ENCODE measurements at places on chromosomes 16 and 17.

DNA sequence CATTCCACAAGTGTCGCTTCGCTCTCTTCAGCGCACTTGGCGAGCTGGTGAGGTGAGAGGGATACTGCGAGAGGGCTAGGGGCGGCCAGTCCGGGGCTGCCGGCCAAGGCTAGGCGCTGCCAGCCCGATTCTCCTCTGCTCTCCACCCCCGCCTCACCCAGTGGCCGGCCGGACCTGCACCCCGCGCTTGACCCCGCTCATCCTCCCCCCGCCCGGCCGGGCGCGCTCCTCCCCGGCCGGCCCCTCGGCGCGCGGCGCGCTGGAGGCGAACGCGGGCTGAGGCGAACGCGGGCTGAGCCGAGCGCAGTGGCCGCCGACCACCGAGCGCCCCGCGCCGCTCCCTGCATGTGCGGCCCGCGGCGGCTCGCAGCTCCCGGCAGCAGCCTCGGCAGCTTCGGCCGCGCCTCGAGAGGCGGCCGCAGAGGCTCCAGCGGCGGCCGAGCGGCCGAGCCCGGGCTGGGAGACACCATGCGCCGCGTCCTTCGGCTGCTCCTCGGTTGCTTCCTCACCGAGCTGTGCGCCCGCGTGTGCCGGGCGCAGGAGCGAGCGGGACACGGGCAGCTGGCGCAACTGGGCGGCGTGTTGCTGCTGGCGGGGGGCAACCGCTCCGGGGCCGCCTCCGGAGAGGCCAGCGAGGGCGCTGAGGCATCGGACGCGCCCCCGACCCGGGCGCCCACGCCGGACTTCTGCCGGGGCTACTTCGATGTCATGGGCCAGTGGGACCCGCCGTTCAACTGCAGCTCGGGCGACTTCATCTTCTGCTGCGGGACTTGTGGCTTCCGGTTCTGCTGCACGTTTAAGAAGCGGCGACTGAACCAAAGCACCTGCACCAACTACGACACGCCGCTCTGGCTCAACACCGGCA is at the start of gene SHISA9:
TSS of gene SHISA9 (plus strand) at position 2 of the 865 bp plus-strand sequence.
- DNase-seq = no peak

- no peak for DNase-seq
These were observed 6.5 kb upstream of the LASP1NB start for GRCh38 chr17:38918916-38919315.

DNA sequence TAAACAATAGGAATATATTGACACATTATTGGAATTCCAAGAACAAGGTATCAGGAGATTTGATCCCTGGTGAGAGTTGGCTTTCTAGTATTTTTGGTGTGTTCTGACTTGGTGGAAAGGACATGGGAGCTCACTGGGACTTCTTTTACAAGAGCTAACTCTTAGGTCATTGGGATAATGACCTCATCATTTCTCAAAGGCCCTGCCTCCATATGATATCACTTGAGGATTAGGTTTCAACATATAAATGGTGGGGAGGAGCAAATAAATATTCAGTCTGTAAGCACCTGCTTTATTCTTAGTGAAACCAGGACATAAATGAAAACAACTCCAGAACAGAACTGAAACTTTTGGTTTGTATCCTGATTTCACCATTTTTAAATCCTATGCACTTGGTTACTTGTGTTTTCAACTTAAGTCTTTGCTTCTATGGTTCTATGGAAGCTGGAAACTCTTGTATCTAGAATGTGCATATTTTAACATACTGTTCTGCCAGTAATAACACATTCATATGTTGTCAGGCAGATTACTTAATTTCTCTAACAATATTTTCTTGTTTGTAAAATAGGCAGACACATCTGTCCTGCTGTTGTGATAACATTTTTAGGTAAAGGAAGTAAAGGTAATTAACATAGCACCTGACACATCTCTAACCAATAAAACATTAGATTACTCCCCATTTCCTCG is 1527.7 kb upstream of the CDH8 start:
- no peak for DNase-seq

DNA sequence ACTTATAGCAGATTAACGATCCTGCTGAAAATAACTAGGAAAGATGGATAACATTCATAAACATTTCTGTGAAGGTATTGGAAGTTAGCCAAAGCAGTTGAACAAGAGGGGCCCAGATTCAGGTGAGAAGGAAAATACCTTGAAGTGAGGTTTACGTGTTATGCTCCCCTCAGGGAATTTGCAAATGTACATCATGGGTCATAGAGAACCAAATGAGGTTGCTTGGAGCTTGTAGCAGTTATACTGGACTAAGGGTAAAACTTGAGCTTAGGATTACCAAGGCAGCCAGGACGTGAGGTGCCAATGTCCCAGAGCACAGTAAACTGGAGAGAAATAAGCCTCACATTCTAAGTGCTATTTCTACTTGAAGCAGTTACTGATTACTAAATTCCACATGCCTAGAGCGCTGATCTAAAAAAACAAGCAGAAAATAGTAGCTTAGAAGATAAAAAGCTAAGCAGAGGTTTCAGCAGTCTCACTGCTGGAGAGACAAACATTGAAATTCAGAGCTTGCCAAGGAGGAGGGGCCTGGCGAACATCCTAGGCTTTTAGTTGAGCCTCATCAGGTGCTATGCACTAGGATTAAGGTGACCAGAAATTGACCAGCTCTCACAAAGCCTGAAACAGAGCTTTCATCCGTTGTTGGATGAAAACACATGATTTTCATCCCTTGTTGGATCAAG is 136.7 kb upstream of the FAM20A start:
- no peak for DNase-seq

DNA sequence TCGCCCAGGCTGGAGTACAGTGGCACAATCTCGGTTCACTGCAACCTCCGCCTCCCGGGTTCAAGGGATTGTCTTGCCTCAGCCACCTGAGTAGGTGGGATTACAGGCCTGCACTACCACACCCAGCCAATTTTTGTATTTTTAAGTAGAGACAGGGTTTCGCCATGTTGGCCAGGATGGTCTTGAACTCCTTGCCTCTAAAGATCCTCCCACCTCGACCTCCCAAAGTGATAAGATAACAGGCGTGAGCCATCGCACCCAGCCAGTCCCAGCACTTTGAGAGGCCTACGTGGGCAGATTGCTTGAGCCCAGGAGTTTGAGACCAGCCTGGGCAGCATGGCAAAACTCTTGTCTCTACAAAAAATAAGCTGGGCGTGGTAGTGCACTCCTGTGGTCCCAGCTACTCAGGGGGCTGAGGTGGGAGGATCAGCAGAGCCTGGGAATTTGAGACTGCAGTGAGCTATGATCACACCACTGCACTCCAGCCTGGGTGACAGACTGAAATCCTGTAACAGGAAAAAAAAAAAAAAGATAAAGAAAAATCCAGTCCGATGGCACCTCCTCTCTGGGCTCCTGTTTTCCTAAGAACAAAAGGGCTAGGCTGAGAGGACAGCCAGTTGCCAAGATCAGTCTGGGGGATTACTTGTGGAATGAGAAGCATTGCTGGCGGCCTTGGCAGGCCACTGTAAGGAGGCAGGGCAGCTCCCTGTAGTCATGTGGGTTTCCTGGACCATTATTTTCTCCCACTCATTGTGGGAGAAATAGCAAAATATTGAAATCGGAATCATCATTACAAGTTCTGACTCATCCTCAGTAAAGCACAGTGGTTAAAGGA is 3.0 kb upstream of the PIPOX start:
- peak; percentile 95 for DNase-seq

DNA sequence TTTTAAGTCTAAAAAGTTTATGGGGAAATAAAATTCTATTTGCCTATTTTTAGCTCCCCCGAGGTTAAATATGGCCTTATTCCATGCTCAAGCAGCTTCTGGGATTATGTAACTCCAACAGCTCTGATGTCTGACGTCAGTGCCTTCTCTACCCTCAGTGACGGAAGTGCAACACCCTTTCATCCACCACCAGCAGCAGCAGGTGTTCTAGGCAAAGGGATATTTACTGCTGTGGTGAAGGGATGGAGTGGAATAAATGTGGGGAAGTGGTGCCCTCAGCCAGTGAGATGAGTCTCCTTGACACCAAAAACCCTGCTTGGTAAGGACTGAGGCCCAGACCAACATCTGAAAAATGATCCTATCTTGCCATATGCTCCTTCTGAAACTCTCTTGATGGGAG is 247.4 kb downstream of the SHISA9 start:
- no peak for DNase-seq

GRCh38 chr16:57578521-57579360 is 36.3 kb downstream of the ADGRG5 start:
- no peak for DNase-seq

DNA sequence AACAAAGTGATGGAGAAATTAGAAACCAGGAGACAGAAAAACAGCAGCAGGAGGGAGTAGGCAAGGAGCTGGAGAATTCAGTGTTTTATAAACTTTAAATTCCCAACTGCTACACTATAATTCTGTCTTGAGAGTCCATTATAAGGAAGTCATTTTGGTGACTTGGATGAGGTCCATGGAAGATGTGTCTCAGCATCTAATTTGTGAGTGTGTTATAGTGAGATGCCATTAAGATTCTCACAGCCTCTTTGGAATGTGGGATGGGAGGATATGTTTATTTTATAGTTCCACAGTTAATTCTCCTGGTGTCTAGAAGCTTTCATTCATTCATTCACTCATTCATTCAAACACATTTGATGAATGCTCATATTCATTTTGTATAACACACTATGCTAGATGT is 206.0 kb upstream of the MYOCD start:
- peak; percentile 34 for DNase-seq

DNA sequence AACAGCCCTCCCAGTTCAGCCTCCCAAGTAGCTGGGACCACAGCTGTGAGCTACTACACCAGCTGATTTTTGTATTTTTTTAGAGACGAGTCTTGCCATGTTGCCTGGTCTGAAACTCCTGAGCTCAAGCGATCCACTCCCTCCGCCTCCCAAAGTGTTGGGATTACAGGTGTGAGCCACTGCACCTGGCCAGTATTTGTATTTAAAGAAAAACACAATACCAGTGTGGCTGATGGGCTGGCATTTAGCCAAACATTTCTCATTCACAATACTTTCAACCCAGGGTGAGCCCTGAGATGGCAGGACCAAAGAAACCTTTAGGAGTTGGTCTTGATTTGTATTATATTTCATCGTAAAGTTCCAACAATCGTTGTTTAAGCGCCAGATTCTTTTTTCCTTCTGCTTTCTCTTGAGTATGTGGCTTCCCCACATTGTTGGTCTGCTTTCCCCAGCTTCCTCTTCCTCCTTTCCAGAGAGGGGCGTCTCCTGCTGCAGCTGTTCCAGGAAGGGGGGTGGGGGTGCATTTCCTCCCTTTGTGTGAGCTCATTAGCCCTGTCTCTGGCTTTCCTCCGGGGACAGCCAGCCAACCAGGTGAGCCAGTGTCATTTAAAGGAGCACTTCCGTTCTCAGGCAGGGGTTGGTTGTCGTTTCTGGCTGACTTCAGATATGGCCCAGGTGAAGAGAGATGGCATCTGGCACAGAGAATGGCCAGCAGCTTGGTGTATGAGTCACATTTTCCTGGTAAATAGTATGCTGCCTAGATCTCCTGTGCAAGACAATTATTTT is 79.9 kb downstream of the GPRC5B start:
- DNase-seq = no peak

DNA sequence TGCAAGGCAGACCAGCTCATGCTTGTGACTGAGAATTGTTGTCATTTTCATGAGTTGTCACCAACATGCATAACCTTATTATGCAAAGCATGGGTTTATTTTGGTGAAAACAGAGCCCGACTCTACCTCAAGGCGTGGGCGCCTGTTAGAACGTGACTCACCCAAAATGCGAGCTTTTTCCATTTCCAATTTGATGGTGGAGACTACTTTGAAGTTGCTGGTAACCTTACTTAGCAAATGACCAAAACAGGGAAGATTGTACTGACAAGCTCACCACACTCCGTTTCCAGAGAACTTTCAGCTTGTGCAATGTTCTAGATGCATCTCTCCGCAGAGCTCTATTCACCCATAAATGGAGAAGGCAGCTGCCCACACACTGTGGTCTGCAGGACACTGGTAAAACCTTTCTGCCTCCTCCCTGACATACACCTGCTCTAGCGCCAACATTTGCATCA is 284.5 kb downstream of the MAF start:
- no peak for DNase-seq

DNA sequence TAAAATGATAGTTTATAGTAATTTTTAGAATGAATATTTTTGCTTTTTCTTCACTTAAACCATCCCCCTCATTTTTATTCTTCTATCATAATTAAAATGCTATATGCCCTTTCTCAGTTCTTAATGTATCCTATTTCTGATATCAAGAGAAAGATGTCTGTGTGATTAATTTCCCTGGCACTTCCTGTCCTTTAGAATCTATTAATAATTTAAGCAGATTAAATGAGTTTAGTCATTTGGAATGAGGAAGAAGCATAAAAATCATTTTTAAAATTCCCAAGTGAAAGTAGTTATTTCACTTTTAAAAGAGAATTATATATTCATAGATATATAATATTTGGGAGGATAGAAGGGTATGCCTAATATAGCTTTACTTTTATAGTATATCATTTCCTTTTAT is 27.8 kb upstream of the CDR2 start:
- peak; percentile 32 for DNase-seq

DNA sequence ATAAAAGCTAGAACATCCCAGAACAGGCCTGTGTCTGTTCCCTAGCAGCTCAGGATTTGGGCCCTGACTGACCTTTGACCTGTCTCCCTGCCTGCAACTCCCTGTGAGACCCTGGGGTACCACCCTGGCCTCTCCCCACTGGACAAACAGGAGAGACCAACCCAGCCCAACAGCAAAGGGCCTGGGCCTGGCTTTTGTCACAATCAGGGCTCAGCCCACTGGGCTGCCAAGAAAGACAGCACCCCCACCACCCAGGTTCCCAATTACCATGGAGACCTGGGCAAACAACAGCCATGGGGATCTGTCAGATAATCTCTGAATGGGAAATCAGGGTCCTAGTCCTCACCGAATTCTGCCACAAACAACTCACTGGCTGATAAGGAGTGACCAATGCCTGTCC is 11.1 kb downstream of the PLLP start:
- no peak for DNase-seq

DNA sequence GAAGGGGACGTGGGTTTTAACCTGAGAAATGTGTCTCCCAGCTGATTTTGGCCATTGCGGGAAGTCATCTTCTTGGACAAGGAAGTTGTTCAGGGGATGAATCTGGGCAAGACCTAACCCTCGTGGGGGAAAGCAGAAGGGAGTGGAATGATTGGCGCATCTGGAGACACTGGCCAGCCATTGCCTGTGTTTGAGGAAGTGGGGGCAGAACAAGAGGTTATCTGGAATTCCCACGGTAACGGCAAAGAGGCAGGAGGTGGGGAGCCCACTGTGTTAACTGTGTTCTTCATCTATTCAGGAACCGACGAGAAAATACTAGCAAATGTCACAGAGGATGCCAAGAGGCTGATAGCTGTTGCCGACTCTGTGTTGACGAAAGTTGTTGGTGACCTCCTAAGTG is 66.9 kb downstream of the RNF213 start:
- DNase-seq = no peak

GRCh38 chr16:14095883-14096551 is 24.9 kb downstream of the MRTFB start:
- peak; percentile 22 for DNase-seq

GRCh38 chr17:73211745-73212144 is 18.9 kb downstream of the COG1 start:
- DNase-seq = no peak

DNA sequence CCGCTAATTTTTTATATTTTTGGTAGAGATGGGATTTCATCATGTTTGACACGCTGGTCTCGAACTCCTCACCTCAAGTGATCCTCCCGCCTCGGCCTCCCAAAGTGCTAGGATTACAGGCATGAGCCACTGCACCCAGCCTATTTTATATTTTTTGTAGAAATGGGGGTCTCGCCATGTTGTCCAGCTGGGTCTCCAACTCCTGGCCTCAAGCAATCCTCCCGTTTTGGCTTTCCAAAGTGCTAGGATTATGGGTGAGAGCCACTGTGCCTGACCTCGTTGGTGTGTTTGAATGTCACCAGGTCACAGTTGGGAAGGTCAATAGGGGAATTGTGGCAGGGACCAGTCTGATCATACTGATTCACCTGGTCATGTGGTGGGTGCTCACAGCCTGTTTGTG is 56.7 kb upstream of the NKD1 start:
- no peak for DNase-seq

Measured in fibroblast of upper back skin (primary cell).